ENCODE measurements at places on chromosomes 1 and 21.

DNA sequence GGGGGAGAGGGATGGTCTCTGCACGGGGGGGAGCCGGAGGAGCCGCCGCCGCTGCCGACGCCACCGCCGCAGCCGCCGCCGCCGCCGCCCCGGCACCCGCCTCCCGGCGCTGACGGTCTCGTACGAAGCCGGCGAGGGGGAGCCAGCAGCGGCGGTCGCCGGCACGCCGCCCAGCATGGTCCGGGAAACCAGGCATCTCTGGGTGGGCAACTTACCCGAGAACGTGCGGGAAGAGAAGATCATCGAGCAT lies 311 bp downstream of the SPEN start:
- DNase-seq, result no peak

DNA sequence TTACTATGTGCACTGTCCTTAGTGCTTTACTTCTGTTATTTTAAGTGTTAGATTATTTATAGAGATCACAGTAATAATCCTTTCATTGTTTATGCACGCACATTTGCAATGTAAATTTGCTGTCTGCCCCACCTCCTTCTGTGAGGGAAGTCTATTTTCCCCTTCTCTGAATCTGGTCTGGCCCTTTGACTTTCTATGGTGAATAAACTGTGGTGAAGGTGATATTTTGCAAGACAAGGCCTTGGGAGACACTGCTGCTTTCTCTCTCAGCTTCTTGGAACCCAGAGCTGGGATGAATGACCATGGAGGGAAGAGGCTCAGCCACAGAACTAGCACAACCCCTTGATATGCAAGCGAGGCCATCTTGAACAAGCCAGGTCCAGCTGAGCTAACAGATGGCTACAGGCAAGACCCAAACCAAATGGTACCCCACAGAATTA lies 156.3 kb downstream of the ST6GALNAC3 start:
- no peak for DNase-seq

DNA sequence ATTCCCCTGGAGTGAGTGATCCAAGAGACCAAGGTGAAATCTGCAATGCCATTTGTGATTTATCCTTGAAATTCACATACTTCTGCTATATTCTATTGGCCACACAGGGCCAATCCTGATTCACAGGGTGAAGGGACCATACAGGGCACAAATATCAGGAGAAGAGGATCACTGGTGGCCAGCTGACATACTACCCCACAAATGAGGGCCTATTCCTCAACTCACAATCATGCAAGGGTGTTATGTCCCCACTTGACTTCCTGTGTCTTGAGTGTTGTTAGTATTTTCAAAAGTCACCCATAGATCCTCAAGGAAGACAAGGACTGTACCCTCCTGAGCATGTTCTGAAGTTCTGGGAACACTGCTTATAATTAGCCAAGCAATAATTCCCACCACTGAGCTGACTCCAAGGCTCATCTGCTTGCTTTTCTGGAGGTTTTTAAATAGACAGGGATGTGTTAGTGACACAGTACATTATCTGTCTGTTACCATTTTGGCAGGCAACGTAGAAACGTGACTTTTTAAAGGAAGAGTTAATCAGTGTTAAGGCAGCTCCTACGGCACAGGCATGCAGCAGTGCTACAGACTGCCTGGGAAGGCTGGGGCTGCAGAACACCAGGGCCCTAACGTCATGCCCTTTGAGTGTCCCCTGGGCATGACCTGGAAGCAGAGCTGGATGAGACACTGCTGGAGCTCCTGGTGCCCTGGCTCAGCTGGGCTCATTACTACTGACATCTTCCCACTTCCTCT lies 137.4 kb downstream of the FAM78B start:
- DNase-seq, result no peak

DNA sequence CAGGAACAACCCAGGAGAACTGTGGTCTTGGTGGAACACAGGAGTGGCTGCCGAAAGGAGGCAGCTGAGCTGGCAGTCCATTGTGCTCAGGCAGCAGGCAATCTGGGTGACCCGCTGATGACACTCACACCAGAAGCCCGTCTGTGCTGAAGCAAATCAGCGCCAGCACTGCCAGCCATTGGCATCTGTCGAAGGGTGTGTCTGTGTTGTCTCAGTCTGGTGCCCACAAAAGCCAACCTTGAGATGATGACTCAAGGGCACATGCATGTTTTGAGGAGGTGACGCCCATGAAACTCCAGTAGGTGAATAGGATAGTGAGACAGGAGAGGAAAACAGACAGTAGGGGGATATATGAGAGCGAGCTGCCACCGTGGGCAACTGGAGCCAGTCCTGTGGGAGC lies 167.3 kb downstream of the KAZN start:
- no peak for DNase-seq

- no peak for DNase-seq
Observed at GRCh38 chr1:9700340-9700739, 48.8 kb downstream of the PIK3CD start.

GRCh38 chr1:903721-904271 lies 19.9 kb upstream of the SAMD11 start:
- DNase-seq, result no peak

GRCh38 chr1:15261155-15262002 lies 14.4 kb downstream of the FHAD1 start:
- DNase-seq, result no peak

DNA sequence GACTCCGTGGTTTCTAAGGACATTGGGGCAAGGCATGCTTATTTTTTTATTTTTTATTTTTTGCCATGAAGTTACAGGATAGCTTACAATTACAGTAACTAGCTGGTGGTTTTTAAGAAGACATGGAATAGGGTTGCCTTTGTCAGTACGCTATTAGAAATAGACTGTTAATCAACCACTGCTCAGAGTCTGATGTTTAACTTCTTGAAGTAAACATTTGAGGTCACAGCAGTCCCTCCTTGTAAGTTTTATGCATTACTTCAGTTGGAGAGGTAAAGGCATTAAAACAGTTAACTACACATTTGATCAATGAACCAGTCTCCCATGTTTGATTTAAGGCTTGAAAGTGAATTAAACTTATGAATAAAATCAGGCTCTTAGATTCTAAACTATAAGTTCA lies 19.3 kb upstream of the SHCBP1L start:
- DNase-seq, result no peak

GRCh38 chr1:156464825-156465452 lies 35.6 kb downstream of the MEF2D start:
- no peak for DNase-seq

DNA sequence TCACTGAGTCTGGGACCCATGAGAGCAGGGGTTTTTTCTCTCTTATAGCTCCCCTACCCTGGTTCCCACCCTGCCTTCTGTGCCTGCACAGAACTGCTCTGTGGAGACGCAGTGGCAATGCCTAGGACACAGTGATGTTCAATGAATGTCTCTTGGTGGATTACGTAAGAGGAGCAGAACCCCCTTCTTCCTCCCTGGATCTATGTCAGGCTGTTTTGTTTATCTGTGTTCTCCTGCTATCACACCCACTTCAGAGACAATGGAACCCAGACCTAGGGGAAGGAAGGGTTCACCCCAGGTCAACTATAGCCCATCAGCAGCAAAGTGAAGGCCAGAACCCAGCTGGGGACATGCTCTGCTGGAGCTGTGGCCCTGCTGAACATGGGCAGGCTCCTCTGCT lies 2.0 kb downstream of the HPCAL4 start:
- DNase-seq, result no peak

DNA sequence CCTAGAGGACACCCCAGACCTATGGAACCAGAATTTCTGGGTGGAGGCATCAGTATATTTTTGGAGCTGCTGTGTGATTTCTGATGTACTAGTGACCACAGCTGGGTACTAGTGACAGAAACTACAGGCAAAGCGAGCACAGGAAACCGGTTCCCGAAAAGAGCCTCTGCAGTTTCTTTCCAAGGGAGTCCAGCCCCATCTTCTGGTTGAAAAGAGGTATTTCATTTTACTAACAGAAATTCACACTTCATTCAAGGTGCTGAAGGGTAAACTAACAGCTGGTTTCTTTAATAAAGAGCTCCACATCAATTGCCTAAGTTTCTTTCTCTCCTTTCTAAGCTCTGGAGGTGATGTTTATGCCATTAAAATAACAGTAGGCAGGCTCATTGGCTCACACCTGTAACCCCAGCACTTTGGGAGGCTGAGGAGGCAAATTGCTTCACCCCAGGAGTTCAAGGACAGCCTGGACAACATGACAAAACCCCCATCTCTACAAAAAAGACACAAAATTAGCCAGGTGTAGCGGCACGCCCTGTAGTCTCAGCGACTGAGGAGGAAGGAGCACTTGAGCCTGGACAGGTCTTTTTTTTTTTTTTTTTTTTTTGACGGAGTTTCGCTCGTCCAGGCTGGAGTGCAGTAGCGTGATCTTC lies 22.0 kb downstream of the THAP3 start:
- peak; percentile 15 for DNase-seq

GRCh38 chr1:198283222-198283621 lies 126.4 kb downstream of the NEK7 start:
- DNase-seq, result no peak

GRCh38 chr1:106780066-106780465 lies 276.4 kb upstream of the PRMT6 start:
- no peak for DNase-seq

- no peak for DNase-seq
Observed at GRCh38 chr1:14538335-14538734, 60.1 kb upstream of the KAZN start.

DNA sequence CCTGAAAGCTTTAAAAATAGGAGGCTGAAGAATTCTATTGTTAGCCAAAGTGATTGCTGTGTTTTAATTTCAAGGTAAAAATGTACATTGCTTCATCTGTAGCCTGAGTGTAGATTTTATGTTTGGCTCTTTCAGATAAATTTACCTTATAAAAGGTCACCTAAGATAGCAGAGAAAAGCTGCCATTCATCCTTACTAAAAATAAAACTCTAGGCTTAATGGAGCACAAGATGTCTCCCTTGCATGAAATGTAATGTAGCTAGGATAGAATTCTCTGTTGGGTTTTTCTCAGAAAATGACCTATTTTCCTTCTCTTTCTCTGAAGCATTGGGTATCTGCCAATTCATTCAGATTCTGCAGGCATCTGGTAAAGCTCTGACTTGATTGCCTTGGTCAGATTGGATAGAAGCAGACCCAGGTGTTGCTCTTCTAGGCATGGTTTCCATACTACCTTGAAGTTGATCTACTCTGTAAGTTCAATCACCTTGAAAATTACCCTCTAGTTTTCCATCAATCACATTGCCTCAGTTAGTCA lies 176.6 kb upstream of the GORAB start:
- no peak for DNase-seq

DNA sequence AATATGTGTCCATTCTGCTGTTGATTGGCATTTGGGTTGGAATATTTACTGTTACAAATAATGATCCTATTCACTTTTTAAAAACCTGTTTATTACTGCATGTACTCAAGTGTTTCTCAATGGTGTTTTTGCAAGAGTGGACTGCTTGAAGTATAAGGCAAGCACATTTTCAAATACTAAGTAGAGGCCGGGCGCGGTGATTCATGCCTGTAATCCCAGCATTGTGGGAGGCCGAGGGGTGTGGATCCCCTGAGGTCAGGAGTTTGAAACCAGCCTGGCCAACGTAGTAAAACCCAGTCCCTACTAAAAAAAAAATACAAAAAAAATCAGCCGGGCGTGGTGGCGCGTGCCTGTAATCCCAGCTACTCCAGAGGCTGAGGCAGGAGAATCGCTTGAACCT lies 276.9 kb upstream of the ADGRL4 start:
- no peak for DNase-seq

DNA sequence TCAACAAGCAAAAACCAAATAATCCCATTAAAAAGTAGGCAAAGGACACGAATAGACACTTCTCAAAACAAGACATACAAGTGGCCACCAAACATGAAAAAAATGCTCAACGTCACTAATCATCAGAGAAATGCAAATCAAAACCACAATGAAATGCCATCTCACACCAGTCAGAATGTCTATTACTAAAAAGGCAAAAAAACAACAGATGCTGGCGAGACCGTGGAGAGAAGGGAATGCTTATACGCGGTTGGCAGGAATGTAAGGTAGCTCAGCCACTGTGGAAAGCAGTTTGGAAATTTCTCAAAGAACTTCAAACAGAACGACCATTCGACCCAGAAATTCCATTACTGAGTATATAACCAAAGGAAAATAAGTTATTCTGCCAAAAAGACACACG lies 145.1 kb upstream of the EDN2 start:
- no peak for DNase-seq

- no peak for DNase-seq
Observed at GRCh38 chr1:48217856-48218255, 4.7 kb upstream of the SLC5A9 start.

DNA sequence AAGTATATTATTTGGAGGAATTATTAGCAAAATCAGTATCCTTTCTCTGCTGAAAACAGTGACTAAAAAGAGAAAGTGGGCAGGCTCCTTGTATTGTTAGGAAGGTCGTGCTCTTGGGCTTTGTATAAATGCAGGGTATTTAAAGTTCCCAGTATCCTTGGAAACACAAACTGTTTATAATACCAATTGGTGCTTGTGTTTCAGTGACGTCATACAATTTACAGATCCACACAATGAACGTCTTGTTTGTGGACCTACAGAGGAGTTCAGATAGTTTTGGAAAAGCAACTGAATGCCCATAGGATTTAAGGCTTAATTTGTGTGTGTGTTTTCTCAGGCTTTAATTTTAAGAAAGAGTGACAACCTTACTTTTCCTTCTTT lies 168.2 kb downstream of the RASAL2 start:
- DNase-seq, result no peak

DNA sequence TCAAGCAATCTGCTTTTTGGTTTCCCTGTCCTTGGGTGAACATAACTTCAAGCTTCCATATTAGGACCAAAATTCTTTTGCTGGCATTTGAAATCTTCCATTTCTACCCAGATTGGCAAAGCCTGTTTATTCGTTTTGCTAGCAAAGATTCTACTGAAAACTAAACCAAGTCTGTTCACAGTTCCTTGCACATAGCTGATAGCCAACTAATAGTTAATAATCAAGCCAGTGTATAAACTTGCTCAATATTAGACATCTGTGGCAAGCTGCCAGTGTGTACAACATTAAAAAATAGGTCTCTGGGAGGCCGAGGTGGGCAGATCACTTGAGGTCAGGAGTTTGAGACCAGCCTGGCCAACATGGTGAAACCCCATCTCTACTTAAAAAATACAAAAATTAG lies 6.3 kb downstream of the APP start:
- no peak for DNase-seq

DNA sequence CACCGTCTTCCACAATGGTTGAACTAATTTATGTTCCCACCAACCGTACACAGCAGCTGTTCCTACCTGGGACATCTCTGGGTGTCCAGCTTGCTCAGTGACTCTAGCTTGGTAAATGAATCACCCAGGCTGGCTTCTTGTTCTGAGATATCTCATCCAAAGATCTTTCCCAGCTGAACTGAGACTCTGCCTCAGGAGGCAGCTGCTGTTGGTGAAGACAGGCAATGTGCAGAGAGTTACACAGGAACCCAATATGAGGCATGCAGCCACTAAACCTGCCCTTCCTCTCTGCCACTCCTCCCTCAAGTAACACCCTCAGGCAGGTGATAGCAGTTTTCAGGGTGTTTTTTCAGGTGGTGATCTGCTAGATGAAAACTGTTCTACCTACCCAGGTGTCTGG lies 14.0 kb upstream of the FOXO6 start:
- no peak for DNase-seq
